OCI-LY7 (cell line): ENCODE measurements at places on chromosomes 6 and 20.

DNA sequence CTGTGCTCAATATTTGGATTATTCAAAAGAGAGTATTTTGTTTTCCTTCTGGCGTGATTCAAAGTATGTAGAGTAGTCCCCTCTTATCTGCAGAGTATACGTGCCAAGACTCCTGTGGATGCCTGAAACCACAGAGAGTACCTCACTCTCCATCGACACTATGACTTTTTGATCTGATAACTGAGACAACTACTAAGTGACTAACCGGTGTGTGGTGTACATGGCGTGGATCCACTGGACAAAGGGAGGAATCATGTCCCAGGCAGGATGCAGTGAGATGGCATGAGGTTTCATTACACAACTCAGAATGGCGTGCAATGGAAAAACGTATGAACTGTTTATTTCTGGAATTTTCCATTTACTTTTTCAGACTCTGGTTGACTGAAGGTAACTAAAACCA, 112.2 kb upstream of the PDE7B start:
- DNase-seq, result no peak

- DNase-seq, result no peak
Measured at GRCh38 chr20:5967469-5967868, 17.0 kb downstream of the MCM8 start.

DNA sequence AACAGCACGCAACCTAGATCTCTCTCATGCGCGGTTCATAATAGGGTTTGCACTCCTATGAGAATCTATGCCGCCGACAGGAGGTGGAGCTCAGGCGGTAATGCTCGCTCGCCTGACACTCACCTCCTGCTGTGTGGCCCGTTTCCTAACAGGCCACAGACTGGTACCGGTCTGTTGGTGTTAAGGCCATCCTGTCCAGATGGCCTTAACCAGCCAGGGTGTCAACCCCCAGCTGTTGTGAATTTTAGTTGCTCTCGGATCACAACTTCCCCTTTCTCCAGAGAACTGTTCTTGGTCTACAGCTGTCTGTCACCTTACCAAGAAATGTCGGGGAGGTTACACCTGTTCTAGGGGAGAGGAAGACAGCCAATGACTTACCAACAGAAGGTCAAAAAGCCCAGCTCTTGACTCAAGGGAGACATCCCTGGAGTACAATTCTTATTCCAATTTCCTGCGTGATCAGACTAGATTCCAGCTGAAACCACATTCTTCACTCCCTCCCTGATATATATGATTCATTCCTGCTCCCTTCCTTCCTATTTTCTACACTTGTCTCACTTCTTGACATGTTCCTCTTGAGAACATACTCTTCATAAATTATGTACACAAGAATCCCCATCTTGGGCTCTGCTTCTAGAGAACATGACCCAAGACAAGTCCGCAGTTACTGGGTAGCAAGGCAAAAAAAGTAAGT, 23.1 kb upstream of the DNAAF9 start:
- DNase-seq, result peak; percentile 24

GRCh38 chr20:16296931-16297330, 276.3 kb downstream of the KIF16B start:
- no peak for DNase-seq

DNA sequence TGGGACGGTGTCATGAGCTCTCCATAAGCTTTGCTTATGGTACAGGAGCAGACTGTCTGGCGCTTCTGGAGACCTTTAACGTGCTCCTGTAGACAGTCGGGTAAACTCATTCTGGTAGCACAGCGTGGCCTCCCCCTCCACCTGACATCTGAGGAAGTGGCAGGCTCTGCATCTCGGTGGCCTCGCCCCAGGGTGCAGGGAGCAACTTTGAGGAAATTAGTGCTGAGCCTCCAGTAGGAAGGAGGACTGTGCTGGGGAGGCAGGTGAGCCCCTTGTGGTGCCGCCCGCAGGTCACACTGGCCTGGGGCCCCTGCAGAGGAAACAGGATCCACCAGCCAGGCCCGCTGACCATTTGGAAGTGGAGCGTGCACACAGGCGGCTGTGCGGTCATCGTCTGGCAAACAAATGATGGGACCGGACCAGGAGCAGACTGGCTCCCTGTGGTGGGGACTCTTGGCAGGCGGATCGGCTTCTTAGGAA, 57.9 kb downstream of the SYNJ2 start:
- no peak for DNase-seq

DNA sequence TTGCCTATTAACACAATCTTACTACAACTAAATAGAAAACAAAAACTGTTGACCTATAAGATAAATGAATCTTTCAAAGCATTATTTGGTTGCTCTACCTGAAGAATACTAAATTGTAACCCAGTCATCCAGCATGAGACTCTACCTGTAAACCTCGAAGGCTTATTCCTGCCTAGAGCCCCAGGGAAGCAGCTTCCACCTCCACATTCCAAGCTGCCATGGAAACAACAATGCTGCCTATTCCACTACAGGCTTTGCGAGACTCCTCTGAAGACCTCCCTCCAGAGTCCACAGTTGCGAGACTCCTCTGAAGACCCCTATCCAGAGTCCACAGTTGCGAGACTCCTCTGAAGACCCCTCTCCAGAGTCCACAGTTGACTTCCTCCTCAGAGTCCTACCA, 15.7 kb downstream of the GMDS start:
- no peak for DNase-seq

DNA sequence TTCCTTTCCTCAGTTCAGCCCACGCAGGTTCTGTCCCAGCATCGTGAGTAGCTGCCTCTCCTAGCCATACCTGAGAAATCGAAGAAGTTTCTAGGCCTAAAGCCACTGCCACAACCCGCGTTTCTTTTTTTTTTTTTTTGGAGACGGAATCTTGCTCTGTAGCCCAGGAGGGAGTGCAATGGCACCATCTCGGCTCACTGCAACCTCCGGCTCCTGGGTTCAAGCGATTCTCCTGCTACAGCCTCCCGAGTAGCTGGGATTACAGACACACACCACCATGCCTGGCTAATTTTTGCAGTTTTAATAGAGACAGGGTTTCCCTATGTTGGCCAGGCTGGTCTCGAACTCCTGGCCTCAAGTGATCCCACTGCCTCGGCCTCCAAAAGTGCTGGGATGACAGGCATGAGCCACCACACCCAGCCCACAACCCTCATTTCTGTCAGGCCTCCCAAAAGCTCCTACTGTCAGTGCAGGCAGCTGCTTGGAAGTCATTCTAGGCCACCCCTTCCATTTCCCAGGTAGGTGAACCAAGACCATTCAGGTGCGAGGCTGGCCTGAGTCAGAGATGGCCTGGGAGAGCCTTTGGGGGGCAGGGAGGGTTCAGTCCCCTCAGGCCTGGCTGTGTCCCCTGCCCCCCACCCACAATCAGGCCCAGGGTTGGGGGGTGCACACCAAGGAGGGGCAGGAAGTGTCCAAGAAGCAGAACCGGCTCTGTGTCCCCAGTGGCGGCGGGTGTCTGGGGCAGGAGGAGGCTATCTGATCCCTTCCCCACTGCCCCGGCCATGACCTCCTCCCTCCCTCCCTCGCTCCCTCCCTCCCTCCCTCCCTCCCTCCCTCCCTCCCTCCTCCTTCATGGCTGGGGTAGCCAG, 47.2 kb downstream of the NOL4L start:
- no peak for DNase-seq

DNA sequence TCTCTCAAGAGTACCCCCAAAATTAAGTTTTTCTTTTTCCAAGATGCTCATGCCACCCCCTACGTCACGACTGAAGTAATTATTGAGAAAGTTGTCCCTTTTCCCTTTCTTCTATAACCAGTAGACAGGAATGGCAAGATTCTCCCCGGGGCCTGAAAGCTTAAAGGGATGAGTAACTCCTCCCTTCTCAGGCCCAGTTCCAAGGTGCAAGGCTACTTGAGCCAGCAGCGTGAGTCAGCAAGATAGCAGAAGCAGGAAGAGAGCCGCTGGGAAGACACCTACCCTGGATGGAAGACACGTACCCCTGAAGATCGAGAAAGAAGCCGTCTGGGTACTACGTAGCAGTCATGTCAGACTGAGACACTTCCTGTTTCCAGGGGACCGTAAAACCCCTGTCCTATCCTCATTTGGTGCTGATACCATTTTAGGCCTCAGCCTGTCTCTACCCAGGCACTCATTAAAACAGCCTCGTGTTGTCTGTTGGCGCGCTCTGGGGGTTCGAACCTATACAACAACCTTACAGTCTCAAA, 241.0 kb downstream of the ADGRG6 start:
- DNase-seq, result no peak

GRCh38 chr20:23145281-23145700, 59.2 kb upstream of the CD93 start:
- no peak for DNase-seq

GRCh38 chr6:6865611-6866010, 242.2 kb upstream of the RREB1 start:
- DNase-seq, result no peak

DNA sequence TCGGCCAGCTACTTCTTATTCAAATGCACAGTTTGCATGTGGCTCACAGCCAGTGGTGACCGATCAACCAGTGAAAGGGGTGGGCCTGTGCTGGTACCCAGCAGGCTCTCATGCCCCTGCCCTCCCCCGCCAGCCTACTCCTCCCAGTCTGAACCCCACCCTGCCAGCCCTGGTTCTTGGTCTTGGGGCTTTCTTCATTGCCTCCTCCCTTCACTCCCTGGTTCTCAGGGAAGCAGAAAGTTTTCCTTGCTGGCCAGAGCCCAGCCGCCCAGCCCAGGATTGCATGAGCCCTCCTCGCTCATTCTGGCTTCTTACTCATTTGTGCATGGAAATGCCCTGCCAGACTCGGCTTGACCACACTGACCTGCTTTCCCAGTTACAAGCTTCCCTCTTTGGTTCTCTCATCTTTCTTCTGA, 40.8 kb downstream of the KCNK17 start:
- DNase-seq, result no peak

- DNase-seq, result no peak
Measured at GRCh38 chr6:80454197-80454596, 347.7 kb downstream of the BCKDHB start.

DNA sequence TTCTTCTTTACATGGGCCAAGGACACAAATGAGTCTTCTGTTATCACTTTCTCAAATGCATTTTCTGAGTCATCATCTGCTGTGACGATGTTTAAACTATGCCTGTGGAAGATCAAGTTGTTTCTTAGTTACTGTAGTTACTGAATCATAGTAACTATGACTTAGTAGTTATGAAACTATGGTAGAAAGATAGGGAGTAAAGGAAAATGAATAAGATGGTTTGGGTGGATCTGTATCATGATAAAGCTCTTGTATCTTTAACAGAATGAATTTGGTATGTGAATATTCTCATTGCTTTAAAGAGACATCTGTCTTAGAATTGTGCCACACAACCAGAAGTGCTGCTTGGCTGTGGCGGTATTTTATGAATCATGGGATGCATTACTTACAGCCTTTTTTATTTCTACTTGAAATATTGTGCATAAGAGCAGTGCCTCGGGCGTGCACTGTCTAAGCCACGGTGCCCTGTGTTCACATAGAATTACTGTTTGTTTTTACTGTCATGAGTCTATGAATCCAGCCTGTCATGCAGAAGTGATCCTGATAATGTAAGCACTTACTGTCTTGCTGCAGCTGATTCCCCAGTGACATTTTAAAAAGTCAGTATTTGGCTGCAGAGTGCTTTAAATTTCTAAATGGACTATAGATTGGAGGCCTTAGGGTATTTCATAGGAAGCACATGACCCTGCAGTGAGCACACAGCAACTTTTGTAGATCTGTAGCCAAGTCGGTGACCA, 215.2 kb downstream of the TMEM242 start:
- DNase-seq, result no peak

DNA sequence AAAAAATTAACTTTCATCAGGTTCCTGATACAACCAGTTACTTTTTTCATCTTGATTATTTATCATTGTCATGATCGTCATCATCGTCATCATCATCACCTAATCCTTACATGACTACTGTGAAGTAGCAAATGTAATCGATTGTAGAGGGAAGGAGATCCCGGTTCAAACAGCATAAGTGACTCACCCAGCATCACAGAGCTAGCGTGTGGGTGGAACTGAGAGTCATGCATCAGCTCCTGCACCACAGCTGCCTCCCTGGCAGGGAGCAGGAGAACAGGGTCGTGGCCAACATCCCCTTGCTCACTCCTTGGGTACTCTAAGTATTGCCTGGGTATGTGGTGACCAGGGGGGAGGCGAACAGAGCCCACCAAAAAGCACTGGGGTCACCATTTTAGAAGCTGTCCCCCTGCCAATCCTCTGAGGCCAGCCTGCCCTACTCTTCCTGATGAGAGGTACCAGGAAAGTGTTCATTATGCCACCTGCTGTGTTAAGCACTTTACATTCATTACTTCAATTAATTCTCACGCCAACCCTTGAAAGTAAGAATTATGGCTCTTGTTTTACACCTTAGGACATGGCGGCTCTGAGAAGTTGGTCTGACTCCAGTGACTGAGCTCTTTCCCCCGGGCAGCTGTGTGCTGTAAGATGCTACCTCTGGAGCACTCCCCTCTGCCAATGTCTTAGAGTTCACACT, 425.2 kb downstream of the CD83 start:
- peak; percentile 24 for DNase-seq

DNA sequence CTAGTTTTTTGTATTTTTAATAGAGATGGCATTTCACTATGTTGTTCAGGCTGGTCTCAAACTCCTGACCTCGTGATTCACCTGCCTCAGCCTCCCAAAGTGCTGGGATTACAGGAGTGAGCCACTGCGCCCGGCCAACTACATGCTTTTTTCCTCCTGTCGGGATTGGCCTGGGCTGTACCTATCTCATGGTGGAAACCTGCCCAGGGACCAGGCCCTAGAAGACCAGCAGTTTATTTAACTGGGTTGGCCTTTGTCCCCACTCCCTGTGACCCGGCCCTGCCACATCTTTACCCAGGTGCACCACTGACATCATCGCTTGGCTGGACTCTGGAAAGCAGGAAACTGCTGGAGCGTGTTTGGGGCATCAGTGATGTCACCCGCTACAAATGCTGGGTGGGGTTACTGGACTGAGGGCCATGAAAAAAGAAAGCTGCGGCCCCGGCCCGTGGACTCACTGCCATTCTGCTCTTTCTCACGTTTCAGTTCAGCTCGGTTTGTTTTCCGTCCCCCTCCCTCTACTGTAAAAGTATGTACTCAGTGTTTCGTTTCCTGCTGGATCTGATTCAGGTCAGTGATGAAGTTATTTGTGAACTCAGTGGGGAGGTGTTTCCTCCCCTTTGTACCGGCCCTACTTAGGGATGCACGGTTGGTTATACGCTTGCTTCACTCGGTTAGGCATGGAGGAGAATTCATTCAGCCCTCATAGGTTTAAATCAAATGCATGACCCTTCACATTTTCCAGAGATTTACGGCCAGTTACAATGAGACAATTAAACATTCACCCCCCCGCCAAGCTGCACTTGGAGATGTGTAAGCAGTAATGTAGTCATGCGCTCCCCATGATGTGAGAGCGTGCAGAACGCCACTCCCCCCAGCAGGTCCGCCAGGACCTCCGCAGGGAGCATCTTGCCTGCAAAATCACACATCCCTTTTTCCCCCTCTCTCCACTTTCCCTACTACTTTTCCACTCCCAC, 179.3 kb downstream of the MTHFD1L start:
- DNase-seq, result no peak
